ENCODE measurements at places on chromosomes 7 and 10. TPM values are rescaled to one million over a fixed set of nuclear protein-coding genes. Genes with fewer than 3 reads are reported as not detected.

The PARD3 gene
- total RNA-seq: 0.71 TPM

The ITPRID1 gene
- not detected for total RNA-seq

- DNase-seq: no peak
These were observed 54.5 kb upstream of the FZD8 start for GRCh38 chr10:35696392-35697287.

GRCh38 chr7:48414011-48414732, 242.9 kb downstream of the ABCA13 start:
- DNase-seq: no peak

DNA sequence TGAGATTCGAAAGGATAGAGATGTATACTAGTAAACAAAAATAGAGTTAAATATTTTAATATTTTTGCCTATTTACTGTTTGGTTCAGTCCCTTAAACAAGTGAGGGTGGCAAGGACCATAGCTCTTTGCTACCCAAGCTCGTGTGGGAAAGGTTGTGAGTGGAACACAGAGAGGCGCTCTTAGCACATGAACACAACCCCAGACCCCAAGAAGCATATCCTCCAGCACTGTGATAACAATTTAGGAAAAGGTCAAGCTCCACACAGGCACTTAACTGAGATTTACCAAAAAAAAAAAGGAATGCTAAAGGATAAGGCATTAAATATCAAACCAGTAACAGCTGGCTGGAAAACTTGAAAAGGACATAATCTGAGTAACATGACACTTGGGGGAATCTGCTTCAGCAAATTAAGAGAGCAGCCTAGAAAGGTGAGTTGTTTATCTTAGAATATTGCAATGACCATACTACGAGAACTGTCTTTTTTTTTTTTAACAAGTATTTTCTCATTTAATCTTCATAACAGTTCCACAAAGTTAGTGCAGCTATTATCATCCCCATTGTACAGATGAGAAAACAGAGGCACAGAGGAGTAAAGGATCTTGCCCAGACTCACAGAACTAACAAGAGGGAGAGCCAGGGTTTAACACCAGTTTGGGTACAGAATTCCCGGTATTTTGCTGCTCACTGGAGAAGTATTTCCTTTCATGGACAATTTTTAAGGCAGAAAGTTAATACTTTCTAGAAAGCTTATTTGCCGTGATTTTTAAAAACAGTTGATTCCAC, 303.5 kb upstream of the AOAH start:
- DNase-seq: no peak

Data from CD4-positive, alpha-beta T cell (primary cell).